ENCODE measurements at places on chromosomes 2 and 18.

GRCh38 chr2:160561551-160562295 lies 68.1 kb upstream of the RBMS1 start:
- DNase-seq: no peak

DNA sequence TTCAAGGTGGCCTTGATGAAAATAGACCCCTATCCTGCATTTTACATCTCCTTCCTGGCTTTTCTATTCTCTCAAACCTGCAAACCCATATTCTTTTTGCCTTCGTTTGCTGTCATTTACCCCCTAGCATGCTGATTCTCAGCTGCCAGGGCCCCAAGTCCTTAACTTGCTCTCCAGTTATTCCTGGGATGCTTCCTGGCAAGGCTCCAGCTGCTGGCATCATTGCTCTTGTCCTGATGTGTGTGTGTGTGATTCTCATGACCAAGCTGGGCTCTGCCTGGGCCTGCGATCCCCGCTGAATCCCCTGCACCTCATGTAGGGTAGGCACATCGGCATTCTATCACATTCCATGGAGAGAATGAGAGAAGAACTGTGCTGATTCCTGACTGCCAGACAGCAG lies 11.9 kb downstream of the NPAS2 start:
- no peak for DNase-seq

- DNase-seq: no peak
Observed at GRCh38 chr2:174586418-174587295, 10.9 kb downstream of the WIPF1 start.

- DNase-seq: no peak
Observed at GRCh38 chr18:6842081-6842480, 112.6 kb downstream of the ARHGAP28 start.

- DNase-seq: no peak
Observed at GRCh38 chr2:218783688-218784087, 1.7 kb downstream of the CYP27A1 start.

GRCh38 chr2:190979906-190980629 lies 33.9 kb downstream of the STAT1 start:
- DNase-seq: no peak

DNA sequence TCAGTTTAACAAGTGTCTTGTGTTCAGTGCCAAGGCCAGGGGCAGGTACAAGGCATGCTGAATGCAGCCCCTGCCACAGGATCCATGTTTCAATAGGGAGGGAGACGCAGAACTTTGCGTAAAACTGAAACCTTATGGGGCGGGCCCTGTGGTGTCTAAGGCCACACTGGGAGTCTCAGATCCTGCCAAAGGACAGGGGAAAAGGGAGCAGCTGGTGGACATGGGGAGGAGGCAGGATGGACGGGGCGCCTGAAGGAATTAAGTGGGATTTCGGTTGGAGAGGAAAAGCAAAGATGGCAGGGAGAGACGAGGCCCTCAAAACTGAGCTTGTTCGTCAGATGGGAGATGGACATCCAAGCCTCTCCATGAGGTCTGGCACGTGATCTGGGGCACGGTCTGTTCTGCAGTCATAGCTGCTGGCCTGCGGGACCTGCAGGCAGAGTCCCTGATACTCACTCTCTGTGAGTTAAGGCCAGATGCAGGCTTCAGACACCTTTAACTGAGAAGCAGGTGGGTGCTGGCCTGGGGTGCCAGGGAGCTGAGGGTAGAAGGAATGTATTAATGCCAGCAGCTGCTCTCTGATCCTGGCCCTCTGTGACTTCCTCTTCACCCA lies 48.8 kb downstream of the TCF7L1 start:
- DNase-seq: no peak

DNA sequence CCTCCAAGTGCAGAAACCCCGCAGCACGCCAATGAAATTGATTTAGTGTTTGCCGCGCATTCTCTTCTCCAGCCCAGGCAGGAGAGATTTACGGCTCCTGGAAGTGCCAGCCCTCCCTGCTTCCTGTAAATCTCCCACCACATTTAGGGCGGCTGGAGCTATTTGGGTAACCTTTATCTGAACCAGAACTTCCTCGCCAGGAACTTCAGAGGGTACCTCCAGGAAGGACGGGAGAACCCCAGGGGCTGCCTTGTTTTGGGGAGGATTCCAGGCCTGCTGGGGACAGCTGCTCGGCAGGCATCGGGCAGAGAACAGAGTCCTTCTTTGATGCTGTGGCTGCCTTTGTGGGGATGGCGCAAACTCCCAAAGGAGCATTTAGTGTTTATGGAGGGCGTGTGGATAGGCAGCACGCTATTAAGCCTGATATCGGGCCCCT lies 122.0 kb upstream of the MYCN start:
- DNase-seq: no peak

GRCh38 chr2:4354164-4354563 lies 650.8 kb downstream of the DCDC2C start:
- DNase-seq: no peak

- no peak for DNase-seq
Observed at GRCh38 chr18:47679864-47680263, 250.6 kb downstream of the SMAD2 start.

- DNase-seq: no peak
Observed at GRCh38 chr2:81437456-81438000, 1133.0 kb upstream of the LRRTM1 start.

- no peak for DNase-seq
Observed at GRCh38 chr2:42804338-42804737, 12.0 kb upstream of the HAAO start.

GRCh38 chr2:38933653-38934052 lies 44.0 kb downstream of the ARHGEF33 start:
- no peak for DNase-seq

DNA sequence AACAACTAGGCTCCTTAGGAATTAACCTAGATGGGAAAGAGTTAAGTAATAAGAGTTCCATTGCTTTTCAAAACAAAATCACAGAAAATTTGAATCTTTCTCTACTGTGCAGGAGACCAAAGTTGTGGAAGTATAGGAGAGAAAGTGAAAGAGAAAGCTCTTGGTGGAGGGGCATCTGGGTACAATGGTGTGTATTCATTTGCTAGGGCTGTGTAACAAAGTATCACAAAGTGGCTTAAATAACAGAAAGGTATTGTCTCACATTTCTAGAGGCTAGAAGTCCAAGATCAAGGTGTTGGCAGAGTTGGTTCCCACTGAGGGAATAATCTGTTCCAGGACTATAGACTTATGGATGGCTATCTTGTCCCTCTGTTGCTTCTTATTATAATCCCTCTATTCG lies 50.5 kb upstream of the GORASP2 start:
- no peak for DNase-seq

DNA sequence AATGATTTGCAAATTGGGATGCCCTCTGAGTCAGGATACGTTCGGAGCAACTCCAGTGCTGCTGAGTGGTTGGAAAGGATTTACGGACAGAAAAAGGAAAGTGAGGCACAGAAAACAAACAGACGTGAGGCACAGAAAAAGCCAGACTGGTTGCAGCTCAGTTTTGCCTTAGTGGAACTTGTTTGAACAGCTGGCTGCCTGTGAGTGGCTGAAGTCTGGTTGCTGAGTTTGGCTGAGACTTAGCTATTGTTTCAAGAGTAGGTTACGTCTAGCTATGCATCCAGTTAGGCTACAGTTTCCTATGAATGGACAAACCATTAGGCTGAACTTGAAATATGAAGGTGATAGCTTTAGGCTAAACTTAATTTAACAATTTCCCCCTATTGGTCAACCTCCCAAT lies 256.6 kb downstream of the VAPA start:
- no peak for DNase-seq

DNA sequence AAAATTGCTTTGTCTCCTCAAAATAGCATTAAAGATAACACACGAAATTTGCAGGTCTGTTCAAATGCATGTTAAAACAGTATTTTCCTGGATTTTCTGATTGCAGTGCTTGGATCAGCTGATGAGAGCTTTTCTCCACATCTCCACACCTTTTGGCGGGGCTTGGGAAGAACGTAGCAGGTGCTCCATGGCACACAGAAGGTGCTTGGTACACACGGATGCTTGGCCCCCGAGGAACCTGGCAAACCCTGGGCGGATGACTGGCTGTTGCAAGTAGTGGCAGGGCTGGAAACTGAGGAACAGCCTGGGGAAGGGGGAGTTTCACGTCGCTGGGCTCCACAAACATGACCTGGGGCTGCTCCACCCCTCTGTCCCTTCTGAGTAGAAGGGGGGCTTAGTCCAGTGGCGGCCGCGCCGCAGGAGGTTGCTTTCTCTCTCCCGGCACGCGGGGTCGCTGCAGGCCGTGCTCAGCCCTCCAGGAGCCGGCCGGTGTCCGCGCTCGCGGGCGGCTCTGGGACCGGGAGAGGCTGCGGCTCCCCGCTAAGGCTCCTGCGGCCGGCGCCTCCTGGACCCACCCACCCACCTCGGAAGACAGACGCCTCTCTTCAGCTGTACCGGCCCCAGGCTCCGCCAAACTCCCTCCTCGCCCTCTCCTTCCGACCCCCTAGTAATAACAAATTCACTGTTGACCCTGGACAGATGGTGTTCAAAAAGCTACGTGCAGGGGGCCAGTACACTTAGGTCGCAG lies 69.3 kb downstream of the MARCO start:
- DNase-seq: no peak

DNA sequence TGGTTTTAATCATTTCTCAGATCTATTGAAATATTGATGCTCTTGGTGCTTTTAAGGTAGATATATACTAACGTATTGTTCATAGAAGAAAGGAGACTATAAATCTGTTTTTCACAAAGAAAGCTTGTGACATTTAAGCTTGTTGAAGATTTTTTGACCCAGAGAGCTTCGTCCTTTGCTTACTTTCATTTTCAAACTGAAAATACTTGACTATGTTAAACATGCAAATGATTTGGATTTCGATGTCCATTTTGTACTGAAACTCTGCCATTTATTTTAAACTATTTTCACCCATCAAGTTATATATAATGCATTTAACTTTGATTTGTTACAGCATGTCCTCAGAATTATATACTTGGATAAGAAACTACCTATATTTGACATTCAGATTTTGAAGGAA lies 85.2 kb downstream of the SLC4A10 start:
- no peak for DNase-seq

GRCh38 chr2:77104554-77104953 lies 417.6 kb downstream of the LRRTM4 start:
- DNase-seq: no peak

DNA sequence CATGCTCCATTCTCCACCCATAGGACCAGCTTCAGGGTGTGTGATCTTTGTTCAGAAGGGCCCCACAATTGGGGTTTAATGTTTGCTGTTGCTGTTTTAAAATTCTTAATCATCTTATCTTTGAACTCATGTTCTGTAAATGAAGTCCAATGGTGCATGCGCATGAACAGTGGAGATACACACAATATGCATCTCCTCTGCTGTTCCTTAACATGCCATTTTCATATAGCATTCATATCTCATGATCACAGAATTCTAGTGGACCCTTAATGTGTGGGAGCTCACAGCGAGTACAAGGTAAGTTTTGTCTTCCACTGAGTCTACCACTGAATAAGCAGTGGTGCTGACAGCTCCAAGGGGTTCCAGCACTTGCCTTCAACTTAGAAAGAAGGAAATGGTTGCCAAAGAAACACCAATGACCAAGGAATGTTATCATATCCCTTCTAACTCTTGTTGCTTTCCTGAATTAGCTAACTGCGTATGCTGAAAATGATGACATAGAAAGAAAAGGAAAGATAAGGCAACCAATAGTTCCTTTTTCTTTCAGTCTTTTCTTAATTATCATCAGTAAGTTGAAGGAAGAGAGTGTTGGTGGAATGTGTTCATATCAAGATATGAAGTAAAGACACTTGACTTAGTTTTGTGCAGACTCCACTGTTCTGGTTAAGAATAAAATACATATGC lies 258.9 kb upstream of the FBXO11 start:
- DNase-seq: no peak

GRCh38 chr2:21812766-21813165 lies 689.0 kb downstream of the TDRD15 start:
- no peak for DNase-seq

DNA sequence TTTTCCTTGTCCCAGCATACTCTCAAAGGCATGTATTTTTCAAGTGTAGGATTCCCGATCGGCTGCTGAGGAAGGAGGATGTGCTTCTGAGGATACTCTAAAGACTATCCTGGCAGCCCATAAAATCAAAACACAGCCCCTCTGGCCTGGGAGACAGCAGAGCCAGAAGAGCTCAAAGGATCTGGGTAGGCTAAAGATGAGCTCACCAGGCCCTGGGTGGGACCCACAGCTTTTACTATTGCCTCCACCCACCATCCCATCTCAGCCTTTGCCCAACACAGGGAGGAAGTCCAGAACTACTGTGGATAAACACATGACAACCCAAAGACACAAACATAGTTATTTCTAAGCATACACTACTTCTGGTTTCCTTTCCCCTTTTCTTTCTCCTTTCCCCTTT lies 79.1 kb upstream of the ZFP36L2 start:
- DNase-seq: no peak

DNA sequence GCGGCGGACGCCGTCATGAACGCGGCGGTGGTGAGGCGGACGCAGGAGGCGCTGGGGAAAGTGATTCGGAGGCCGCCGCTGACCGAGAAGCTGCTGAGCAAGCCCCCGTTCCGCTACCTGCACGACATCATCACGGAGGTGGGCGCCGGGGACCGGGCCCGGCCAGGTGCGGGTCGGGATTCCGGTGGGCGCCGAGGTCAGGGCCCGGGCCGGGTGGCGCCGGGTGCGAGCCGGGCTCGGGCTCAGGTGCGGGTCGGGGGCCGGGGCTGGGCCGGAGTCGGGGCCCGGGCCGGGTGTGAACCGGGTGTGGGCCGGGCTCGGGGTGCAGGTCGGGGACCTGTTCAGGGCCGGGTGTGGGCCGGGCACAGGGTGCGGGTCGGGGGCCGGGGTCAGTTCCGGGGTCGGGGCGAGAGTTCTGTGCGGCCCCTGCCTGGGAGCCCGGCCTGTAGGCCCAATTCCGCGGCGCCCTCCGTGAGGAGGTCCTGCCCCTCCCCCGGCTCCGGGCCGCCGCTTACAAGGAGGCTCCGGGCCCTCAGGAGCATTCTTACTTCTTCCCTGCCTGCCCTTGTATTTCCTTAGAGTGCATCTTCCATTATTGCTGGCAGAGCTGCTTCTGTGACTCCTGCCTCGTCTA lies 447 bp downstream of the TRAF3IP1 start:
- DNase-seq: no peak

- DNase-seq: no peak
Observed at GRCh38 chr18:56835331-56835730, 184.2 kb downstream of the WDR7 start.

DNA sequence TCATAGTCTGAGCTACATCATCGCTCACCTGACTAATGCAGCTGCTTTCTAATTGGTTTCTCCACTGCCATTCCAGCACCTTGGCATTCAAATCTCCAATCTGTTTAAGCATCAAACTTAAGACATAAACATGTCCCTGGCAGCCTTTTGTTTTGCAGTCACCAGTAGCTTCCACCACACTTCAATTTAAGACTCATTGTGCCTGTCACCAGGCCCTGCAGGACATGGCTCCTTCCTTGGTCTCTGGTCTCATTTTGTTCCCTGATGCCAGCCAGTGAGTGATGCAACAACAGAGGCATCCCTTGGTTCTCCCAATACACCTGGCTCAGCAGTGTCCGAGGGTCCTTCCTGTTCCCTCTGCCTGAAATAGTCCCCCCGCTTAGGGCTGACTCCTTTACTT lies 292.4 kb upstream of the PXDN start:
- no peak for DNase-seq

DNA sequence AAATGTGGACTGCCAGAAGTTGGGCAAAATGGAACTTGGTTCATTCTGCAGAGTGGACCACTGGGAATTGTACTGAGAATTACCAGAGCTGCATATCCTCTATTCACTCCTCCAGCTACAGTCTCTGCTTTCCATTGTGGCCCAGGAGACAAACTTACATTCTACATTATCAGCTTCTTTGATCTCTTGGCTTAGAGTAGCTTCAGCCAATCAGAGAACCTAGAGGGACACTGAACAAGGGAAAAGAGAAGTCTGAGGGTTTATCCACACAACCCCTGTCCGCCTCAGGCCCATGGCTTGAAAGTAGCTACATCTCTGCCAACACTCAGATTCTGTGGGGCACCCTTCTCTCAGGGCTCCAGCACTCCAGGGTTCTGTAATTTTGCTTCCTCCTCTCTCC lies 251.1 kb downstream of the TRIB2 start:
- DNase-seq: no peak
